AG04449 (cell line): ENCODE measurements at places on chromosomes 12 and 14.

GRCh38 chr12:125254856-125255255, 189.6 kb downstream of the AACS start:
- no peak for DNase-seq

DNA sequence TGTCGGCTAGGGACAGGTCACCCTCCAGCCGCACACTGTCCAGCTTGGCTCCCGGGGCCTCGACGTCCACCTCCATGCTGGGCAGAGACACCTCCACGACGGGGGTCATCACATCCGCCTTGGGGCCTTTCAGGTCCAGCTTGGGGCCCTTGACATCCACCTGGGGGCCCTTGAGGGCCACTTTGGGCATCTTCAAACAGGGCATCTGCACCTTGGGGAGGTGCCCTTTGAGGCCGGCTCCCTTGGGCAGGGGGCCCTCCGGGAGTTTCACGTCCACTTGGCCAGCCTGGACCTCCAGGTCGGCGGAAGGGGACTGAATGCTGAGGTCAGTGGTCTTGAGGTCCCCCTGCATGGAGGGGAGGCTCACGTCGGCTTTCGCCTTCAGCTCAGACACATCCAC, 17.9 kb downstream of the PLD4 start:
- DNase-seq = no peak

GRCh38 chr12:20040831-20041230, 327.5 kb upstream of the PDE3A start:
- DNase-seq = no peak

GRCh38 chr12:120264086-120264903, 1.2 kb downstream of the PXN start:
- no peak for DNase-seq

GRCh38 chr12:122265886-122266229, 436 bp downstream of the VPS33A start:
- no peak for DNase-seq

- no peak for DNase-seq
These were observed 2.9 kb downstream of the MAP1LC3B2 start for GRCh38 chr12:116562090-116562489.

DNA sequence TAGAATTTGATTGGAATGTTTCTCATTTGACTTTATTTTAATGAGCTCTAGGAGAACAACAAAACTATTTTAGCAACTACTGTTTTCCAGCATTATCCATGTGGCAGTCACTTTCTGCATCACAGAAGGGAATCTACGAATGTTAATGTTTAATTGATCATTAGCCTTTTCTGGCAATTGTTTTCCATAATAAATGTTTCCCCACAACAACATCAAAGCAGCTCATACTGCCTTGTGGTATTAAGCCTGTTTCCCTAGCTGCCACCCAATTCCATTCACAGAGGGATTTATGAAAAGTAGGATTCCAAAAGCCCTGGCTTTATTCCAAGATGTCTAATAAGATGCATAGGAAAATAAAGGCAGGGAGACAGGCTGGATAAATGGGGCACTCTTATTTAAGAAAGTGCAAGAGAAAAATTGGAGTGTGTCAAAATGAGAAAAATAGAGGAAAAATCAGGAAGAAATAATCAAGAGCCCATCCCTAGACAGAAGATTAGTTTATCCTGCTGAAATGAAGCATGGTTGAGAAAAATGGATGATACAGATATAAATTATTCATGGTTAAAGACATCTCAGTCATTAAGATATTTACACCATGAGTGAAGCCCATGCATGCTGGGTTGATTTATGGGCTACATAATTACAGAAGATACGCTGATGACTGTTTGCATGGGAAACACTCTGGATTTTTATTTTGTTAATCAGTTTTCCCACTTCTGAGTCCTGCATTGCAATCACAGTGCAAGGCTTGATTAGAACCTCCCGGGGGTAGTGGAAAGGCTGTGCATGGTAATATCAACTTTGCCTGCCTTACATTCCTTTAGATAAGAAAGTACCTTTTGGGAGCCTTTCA, 180.3 kb downstream of the HELB start:
- DNase-seq = no peak

- no peak for DNase-seq
These were observed 220.4 kb downstream of the NUBPL start for GRCh38 chr14:31781578-31781977.

DNA sequence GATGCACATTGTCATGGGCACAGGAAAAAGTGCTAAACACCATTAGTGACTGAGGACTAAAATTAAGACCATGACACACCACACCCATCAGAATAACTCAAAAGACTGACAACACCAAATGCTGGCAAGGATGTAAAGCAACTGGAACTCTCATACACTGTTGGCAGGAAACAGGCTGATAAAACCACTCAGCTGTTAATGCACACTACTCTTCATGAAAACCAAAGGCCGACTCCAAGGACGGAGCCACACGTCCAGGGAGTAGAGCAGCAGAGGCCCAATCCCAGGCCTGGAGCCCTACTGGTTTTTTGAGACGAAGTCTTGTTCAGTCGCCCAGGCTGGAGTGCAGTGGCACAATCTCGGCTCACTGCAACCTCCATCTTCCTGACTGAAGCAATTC, 6.4 kb downstream of the RAD52 start:
- no peak for DNase-seq

DNA sequence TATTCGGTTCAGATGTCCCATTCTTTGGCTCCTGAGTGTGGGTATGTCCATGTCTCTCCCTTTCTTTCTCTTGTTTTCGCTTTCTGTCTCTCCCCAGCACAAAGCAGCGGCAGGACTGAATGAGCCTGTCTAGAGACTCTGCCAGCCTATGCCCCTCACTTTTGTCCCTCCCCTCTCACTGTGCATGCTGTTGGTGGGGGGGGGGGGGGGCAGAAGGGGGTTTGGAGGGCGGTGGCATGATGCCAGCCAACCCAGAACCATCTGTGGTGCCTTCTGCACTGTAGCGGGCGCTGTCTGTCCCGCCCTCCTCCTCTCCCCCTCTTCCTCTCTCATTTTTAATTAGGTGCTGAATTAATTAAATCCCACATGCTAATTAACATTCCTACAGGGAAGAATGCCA, 17.7 kb downstream of the NGDN start:
- DNase-seq = no peak

GRCh38 chr12:107091381-107091780, 2.0 kb downstream of the CRY1 start:
- no peak for DNase-seq

GRCh38 chr12:84986117-84986516, 50.0 kb downstream of the TSPAN19 start:
- no peak for DNase-seq

DNA sequence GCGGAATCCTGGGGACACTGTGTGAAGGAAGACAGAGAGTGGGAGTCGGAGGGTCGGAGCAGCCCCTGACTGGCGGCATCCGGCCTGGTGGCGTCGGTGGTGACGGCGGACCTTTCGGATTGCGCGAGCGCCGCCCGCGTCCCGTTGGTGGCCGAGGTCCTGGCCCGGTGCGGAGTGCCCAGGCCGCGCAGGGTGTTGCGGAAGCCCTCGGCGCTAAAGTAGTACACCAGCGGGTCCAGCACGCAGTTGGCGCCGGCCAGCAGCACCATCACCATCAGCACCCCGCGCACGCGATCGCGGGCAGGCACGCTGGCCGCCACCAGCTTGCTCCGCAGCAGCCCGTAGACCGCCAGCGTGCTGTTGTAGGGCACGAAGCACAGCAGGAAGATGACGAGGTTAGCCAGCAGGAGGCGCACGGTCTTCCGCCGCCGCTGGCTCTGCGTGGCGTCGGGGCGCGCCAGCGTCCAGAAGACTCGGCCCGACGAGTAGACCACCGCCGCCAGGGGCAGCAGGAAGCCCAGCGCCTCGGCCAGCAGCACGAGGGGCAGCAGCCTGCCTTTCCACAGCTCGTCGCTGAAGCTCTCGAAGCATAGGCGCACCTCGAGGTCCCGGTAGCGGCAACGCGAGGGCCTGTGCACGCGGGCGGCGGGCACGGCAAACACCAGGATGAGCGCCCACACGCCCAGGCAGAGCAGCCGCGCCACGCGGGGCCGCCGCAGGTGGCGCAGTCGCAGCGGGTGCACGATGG, 13.1 kb upstream of the CHD4 start:
- no peak for DNase-seq

DNA sequence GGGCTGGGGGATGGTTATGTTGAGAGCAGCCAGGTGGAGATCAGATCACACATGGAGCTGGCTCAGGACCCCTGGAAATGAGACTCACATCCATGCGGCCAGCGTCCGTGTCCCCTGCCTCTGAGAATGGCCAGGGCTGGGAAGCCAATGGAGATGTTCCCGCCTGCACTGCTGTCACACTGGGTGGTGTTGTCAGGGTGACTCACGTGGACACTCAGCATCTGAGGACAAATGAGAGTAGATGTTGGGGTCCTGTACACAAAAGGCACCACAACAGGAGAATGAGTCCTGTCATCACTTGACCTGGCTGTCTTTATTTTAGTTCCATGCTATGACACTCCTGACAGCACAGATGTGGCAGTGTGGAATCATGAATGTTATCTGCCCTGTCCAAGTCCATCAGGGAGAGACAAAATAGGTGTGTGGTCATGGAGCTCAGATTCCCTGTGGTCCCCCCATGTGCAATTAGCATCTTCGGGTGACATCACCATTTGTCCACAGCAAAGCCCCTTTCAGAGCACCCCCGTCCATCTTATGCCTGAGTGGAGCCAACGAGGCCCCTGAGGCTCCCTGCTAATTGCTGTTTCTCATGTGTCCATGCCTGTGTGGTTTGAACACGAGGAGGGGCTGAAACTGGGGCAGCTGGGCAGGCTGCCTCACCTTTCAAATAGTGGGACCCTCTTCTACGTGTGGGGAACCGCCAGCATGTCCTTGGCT, 393.5 kb downstream of the AACS start:
- no peak for DNase-seq

GRCh38 chr14:22070119-22070982, 396.7 kb upstream of the OR4E1 start:
- no peak for DNase-seq

DNA sequence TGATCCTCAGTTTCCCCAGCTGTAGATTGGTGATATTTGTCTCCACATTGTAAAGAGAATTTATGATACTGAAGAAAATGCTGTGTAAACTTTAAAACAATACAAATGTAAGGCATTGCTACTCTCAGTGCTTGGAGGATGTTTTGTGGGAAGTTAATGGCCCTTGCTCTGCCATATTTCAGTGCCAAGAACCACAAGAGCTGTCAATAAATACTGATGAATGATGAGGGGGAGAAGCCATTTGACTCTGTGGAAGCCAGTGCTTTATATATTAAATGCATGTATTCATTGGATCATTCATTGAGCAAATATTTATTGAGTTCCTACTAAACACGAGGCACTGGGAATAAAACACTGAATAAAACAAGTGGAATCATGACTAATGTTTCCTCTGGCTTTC, 30.8 kb downstream of the CACNA1C start:
- DNase-seq = no peak

DNA sequence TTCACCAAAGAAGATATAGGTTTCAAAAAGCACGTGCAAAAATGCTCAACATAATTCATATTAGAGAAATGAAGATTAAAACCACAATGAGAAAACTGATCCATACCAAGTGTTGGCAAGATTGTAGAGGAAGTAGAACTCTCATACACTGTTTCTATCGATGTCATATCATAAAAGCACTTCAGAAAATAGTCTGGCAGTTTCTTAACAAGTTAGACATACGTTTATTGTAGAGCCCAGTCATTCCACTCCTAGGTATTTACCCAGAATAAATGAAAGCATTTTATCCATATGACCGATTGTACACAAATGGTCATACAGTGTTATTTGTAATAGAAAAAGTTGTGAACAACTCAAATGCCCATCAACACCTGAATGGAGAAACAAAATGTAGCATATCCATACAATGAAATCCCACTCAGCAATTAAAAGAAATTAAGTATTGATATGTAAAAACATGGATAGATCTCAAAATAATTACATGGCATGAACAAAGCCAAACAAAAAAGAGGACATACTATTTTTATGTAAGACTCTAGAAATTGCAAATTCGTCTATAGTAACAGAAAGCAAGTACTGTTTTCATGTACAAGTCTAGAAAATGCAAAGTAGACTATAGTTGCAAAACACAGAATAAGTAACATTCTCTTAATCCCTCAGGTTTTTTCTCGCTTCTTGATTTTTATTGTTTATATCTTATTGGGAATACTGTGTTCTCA, 41.0 kb downstream of the USP15 start:
- no peak for DNase-seq

GRCh38 chr12:104282109-104282508, 21.4 kb upstream of the EID3 start:
- DNase-seq = no peak

DNA sequence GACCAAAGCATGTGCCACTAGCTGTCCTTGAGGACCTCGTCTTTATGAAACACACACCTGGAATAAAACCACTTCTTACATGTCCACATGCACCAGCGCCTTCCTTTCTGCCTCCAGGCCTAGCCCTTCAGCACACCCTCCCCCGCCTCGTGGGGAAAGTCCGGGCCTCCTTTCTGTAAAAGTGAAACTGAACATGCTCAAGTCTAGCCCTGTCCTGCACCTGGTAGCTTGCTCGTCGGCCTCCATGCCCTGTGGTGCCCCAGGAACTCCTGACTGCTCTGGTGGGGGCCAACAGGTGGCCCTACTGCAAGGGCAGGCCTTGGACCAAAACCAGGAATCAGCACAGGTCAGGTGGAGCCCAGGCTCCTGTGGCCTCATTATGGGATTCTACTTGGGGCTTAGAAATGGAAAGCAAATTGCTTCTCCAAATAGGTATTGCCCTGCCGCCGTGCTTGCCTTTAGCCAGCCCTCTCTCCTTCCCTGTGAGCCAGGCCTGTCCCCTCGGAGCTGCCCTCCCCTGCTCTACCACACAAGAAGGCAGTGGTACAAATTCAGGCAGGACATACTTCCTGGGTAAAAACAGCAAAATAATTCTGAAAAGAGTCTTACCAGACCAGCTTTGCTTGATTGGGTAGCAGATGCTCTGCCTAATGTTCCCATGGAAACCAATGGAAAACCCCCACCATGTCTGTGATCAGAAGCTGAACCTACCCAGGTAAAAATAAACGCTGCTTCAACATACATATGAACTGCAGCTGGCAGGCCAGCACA, 43.5 kb downstream of the ERH start:
- no peak for DNase-seq

DNA sequence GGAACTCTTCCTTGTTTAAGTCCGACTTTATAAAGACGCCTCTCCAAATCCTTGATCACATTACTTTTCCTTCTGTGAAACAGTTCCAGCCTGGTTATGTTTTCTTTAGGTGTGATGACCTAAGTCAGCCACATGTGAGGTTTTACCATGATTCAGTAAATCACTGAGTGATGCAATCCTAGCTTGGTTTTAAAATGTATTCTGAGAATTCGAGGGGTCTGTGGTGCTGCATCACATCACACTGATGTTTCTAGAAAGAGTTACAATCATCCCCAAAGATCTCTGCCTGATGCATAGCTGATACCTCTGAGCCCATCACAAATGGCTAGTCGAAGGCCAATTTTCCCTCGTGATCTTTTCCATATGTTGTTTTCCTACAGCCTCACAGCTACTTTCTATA, 152.7 kb downstream of the ANO2 start:
- no peak for DNase-seq

GRCh38 chr12:48764521-48764920, 24.4 kb downstream of the ADCY6 start:
- DNase-seq = no peak
